Brain (organoid and tissue), 16 donors: ENCODE measurements at places on chromosomes 2 and 18.
A peak's percentile ranks its signal among the peaks of the same experiment; 100 is the strongest.

- no peak for DNase-seq
Observed at GRCh38 chr2:119947535-119947934, 65.3 kb upstream of the EPB41L5 start.

- DNase-seq = no peak
Observed at GRCh38 chr2:234435836-234436481, 60.9 kb downstream of the ARL4C start.

- no peak for DNase-seq
Observed at GRCh38 chr2:205133544-205133943, 548.8 kb upstream of the NRP2 start.

GRCh38 chr2:134815741-134816140 is 22.7 kb upstream of the ACMSD start:
- no peak for DNase-seq

DNA sequence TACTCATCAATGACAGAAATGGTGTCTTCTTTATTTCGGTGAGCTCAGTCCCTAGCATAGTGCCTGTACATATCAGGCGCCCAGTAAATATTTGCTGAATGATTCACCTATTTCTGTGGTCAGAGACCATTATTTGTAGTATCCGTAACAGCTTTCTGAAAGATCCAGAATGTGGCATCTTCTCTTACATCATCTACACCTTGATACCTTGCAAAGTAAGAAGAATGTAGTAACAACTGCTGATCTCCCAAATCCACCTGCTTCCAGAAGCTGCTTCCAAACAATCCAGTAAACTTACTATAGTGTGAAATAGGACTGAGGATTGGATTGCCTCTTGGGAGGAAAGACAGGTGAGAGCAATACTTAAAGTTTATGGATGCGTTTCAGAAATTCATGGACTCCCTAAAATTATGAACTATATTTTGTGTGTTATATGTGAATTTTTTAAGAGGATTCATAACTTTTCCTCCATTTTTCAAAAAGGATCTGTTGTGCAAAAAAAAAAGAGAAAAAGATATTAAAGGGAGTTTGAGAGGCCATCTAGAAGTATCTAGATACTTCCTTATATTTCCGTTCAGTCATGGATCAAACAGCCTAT is 945 bp upstream of the ASXL2 start:
- DNase-seq = no peak

GRCh38 chr18:46332921-46333341 is 228.7 kb downstream of the HAUS1 start:
- peak; percentile 58 for DNase-seq

GRCh38 chr2:227374158-227374557 is 4.9 kb downstream of the TM4SF20 start:
- peak; percentile 23 for DNase-seq

DNA sequence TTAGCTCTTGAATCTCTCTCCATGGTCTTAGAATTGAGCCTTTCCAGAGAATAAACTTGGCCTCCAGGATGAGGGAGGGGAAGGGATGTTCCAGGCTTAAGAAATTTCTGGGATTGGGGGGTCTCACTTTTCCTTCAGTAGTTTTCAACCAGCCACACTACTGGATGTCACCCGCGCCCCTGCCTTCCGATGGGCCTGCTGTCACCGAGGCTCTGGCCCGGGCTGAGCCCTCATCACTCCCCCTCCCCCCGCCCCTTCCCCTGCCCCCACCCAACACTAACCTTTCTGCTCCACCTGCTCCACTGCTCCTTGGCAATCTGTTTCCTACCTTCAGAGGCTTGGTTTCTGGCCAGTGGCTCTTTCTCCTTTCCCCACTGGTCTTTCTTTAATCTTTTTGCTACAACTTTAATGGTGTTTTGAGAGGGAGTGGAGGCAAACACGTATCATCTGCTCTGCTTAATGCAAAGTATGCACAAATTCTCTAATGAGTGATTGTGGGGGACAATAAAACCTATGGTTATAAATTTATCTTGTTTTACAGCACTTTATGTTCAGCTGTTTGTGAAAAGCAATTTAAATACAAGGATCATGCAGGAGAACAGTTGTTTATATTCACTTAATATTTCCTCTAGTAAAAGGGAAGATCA is 155.1 kb downstream of the WDSUB1 start:
- DNase-seq = no peak

DNA sequence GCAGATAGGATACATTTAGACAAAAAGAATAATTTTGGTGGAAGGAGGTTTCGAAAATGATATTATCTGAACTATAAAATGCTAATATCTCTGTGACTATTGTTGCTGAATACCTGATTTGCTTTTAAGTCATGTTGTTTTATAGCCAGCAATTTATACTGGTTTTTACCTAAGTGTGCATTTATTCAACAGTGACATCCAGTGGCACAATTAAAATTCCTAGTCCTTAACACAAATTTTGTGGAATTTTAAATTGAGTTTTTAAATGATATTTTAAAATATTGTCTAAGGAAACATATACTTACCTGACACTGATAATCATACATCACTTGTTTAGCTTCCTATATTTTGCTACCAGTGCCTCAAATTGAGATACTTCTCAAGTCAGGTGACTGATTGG is 144.8 kb downstream of the ARHGAP28 start:
- no peak for DNase-seq

DNA sequence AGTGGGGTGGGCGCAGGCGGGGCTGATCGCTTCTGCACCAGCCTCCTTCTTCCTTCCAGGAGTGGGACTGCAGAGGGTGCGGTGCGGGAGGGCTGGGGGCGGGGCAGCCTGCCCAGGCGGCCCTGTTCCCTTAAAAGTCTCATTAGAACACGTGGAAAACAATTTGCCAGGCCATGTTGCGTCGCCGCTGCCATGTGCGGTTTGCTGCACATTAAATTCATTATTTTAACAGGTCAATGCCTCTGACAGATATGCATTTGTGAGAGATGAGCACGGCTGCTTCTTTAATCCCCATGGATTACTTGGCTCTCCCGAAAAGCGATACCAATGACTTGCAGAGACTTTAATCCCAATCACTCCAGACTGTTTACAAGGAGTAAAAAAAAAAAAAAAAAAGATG is 139.0 kb downstream of the CELF4 start:
- no peak for DNase-seq

GRCh38 chr2:75361486-75361885 is 162.2 kb upstream of the TACR1 start:
- no peak for DNase-seq

- DNase-seq = no peak
Observed at GRCh38 chr2:28199995-28200679, 192.5 kb upstream of the FOSL2 start.

DNA sequence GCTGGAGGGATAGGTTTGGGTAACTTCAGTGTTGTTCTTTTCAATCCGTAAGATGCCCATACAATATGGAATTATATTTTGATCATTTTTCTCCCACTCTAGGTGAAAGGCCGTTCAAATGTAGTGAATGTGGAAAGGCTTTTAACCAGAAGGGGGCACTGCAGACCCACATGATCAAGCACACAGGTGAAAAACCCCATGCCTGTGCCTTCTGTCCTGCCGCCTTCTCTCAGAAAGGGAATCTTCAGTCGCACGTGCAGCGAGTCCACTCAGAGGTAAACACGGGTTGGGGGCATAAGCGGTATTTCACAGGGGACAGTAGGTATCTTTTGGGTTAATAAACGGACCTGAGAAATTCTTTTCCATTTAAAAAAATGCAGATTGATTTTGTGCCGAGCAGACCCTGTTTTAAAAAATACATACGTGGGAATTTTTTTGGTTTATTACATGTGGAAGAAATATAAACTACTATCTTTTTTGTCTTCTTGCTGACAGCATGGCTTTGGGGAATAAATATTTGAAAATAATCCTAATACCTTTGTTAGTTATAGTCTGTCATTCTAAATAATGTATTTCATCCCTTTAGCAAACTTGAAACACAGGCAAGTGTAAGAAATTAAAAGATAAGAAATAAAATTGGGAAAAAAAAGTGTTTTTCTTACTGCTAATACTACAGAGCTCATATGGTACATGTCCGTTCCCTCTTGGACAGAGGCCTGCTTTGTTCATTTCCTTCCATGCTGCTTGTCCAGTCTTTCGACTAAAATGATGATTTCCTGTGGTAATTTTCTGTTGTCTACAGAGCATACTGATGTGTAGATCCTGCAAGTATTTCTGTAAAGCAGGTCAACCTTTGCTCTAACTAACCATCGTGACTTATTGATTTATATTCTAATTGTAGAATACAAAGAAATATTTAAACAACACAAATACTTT is 53.3 kb downstream of the ZNF236 start:
- peak; percentile 75 for DNase-seq

- no peak for DNase-seq
Observed at GRCh38 chr2:45681675-45682074, 30.2 kb downstream of the PRKCE start.

- DNase-seq = no peak
Observed at GRCh38 chr2:28640908-28641300, 110.7 kb upstream of the PPP1CB start.

DNA sequence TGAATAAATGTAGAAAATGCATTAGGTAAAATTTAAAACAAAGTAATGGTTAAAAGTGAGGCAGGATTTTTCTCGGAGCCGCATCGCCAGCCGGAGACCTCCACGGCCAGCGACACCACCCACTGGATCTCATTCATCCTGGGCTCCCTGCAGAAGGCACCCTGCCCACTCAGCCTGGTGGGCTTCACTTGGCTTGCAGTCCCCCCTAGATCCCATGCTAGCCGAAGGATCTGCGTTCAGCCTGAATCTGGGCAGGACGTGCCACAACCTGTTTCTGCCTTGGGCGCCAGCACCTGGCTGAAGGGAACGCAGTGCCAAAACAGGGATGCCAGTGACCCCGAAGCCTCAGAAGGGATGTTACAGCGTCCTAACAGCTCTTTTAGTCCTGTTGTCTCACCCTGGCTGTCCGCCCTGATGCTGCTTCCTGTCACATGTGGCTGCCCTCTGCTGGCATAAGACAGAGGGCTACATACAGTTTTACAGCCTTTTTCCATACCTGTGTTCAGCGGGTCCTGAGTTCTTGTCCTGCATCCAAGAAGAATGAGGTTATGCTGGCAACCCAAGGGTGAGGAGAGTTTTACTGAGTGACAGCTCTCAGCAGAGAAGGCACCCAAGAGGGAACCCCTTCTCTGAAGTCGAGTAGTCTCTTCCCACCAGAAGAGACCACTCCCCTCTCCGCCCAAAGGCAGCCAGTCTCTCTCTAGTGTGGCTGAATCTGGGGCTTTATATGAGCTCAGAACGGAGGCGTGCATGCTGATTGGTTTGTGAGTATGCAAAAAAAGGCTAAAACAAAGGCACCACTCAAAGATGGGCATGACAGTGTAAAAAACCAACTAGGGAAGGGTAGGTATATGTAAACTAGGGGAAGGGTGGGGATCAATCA is 173.1 kb upstream of the GYPC start:
- no peak for DNase-seq

DNA sequence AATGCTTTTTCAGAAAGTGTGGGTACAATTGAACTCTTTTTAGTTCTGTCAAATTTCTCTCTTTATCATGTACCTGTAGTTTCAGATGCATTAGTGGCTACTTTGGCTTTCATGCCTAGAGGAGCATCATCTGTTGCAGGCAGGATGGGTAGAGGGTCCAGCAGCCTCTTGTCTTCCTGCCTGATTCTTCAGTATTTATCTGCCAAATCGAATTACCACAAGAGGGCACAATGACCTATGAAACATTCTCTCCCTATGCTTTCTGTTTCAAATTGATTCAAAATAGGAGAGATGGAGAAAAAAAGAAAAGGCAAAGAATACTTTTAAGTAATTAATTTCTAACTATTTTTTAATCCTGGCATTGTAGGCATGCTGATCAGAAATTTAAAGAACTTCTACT is 477.2 kb downstream of the TRIB2 start:
- DNase-seq = peak; percentile 77

GRCh38 chr18:22169011-22169888 is at the start of gene GATA6:
Gene GATA6 (plus strand): TSS chr18:22169589. CDS start chr18:22171145, 1,556 bp downstream.
- DNase-seq = peak; percentile 73

- DNase-seq = no peak
Observed at GRCh38 chr2:145777914-145778313, 1258.0 kb upstream of the ZEB2 start.

DNA sequence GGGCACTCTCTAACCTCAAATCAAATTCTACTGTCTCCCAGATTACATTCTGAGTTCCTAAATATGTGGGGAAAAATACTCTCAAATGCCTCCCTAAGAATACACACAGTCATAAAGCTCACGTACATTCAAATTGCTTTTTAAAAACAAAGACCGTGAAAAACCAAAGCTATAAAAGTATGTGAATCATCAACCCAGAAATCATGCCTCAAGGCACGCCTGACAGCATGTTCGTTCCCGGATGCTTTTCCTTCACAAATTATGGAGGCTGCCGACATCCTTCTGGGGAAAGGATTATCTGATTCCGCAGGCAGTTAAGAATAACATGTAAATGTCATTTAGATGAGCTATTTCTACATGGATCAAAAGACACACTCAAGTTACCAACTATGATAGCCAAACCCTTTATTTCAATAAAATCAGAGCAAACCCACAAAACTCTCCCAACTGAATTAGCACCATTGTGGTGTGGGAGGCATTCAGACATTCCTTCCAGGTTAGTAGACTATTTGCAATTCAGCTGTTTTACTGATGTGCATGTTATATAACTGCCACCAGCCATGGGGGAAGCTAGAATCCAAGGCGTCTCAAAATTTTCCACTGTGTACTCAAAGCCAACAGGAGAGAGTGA is 398.2 kb upstream of the TRIB2 start:
- no peak for DNase-seq

DNA sequence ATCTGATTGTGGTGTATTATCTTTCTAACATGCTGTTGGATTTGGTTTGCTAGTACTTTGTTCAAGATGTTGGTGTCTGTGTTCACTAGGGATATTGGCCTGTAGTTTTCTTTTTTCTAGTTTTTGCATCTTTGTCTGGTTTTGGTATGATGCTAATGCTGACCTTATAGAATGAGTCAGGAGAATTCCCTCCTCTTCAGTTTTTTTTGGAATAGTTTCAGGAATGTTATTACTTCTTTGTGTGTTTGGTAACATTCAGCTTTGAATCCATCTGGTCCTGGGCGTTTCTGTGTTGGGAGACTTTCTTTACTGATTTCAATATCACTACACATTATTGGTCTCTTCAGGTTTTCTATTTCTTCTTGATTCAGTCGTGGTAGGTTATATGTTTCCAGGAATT is 124.2 kb upstream of the EPB41L5 start:
- no peak for DNase-seq

DNA sequence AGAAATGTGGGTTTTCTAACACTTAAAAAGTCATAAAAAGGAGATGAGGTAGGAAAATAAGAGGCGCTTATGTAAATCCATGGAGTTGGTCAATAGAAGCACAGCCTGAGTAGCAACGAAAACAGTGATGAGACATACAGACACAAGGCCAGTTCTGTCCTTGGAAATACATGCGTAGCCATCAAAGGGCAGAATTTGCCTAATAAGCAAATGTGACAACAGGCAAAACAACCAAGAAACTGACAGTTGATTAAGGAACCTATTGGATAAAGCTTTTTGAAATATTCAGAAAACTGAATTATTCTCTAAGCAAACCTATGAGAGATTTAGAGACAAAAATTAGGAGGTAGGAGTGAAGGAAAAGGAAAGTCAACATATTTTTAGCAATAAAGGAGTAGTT is 586.3 kb downstream of the PLCL1 start:
- DNase-seq = no peak

DNA sequence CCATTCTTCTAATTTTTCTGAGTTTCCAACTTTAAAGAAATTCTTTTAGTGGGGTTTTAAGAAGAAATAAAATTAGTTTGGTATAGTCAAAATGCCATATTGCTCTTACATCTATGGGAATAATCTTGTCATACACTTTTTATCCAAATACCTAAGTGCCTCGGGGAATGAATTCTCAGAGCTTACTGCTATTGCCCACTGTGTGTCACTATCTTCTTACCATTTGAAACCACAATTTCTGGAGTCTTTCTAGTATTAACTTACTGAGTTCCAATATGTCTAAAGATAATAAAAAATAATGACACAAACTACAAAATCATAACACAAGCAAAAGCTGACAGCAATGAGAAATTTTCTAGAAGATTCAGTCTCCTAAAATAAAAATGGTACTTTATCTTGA is 23.7 kb upstream of the DNAH6 start:
- peak; percentile 37 for DNase-seq
